ENCODE measurements at places on chromosomes 4 and X.

DNA sequence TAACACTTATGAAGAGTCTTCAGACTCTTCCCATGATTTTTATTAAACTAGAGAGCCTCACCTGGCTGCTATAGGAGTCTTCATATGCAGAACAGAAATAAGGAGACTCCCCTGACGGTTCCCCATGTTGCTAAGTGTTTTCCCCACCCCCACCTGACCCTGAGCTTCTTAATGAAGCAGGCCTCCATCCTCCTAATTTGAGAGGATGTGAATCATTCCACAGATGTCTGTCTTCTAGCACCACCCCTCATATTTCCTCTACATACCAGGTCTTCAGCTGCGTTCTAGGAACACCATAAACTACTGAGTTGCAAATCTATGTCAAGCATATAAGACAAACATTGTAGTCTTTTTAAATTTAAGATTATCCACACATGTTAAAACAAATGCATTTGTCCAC lies 36.9 kb downstream of the RP2 start:
- no peak for DNase-seq

DNA sequence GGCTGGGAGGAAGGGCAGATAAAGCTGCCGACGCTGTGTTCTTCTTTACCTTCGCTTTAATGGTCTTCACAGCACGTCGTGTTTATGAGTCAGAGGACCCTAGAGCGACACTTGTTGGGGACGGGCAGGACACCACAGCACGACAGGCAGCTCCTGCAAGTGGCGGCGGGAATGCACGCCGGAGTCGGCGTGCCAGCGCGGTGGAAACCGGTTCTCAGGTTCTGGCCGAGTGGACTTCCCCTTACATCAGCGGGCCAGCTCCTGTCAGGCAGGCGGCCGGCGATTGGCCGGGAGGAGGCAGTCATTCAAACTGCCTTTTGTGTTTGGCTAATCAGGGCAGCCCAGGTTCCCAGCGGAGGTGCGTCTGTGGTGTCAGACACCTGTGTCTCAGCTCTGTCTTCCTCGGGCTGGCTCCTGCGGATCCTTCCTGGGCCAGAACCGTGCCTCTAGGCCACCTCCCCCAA lies 150.9 kb downstream of the SHROOM3 start:
- peak; percentile 46 for DNase-seq

GRCh38 chrX:139287155-139287924 lies 243.2 kb upstream of the F9 start:
- DNase-seq: no peak

DNA sequence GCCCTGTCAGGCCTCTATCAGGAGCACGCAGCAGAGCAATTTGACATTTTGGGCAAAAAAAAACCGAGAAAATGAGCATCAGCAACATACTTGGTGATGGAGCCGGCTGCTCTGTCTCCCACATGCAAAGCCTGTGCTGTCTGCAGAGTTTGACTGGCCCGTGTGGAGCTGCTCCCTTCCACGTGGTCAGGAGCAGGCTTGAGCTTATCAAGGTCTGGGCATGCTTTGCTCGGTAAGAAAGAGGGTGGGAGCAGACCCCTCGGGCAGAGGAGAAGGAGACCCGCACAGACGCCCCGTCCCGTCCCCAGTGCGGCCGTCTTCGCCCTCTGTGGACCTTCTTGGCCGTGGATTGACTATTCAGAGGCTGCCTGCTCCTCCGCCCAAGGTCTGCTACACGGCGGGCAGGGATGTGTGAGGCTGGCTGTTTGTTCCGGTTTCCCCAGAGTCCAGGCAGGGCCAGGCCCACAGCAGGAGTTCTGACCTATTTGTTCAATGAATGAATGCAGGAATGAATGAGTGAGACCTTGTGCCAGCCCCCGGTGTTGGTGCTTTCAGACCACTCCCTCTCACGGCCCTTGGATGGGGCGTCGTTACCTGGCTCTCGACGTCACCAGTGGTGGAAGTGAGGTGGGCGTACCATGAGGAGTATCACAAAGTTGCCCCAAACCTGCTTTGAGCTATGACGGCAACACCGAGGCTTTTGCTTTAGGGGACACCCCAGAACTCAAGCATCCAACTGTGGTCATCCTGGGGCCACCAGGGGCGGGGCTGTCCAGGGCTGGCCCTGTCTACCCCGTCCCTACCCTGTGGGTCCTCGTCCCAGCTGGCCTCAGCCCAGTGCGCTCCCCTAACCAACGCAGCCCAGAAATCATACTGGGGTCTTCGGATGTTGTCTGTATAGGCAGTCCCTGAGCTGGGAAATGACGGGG lies 54.7 kb upstream of the ADRA2C start:
- DNase-seq: no peak

GRCh38 chr4:75469896-75470295 lies 44.3 kb downstream of the RCHY1 start:
- no peak for DNase-seq
